Colonic mucosa (tissue), 4 donors: ENCODE measurements at places on chromosomes 4 and X. TPM values are rescaled to one million over a fixed set of nuclear protein-coding genes. Genes with fewer than 3 reads are reported as not detected.

DNA sequence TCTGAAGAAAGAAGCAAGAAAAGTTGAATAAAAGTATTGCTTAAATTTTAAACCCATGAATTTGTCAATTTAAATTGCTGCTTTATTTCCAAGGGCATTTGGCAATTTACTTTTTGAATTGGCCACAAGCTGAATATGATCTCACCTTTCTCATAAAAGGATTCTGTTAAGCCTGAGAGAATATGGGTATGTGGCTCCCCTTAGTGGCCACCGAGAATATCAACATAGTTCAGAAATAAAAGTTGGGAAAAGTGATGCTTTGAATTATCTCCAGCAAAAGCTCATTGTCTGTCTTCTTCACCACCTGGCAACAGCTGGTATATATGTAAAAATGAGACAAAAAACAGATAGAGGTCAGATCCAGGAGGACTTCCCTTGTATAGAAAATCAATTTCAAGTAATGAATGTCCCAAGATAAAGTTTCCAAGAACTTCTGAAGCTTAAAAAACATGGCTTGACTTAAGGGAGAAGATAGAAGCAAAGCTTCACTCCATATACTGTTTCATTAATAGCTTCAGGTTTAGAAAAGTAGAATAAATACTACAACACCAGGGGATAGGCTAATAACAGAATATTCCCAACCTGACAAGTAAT is 290.7 kb upstream of the FAM241A start:
- peak; percentile 20 for DNase-seq

DNA sequence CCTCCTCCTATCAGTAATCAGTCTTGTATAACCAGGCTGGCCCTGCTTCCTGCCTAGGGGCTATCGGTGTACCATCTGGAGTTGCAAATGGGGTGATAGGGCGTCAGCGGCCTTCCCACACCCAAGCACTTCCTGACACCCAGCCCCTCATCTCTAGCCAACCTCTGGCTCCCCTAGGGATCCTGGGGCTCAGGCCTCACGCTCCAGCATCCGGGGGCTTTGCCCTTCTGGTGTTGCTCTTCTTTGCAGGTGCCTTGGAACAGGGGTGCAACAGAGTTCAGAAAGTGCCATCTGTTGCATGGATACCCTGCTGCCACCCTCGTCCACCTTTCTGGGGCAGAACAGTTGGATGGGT is 4.1 kb downstream of the IL9R start:
- no peak for DNase-seq

- DNase-seq, result peak; percentile 49
Measured at GRCh38 chr4:102352781-102353180, 7.5 kb upstream of the SLC39A8 start.

DNA sequence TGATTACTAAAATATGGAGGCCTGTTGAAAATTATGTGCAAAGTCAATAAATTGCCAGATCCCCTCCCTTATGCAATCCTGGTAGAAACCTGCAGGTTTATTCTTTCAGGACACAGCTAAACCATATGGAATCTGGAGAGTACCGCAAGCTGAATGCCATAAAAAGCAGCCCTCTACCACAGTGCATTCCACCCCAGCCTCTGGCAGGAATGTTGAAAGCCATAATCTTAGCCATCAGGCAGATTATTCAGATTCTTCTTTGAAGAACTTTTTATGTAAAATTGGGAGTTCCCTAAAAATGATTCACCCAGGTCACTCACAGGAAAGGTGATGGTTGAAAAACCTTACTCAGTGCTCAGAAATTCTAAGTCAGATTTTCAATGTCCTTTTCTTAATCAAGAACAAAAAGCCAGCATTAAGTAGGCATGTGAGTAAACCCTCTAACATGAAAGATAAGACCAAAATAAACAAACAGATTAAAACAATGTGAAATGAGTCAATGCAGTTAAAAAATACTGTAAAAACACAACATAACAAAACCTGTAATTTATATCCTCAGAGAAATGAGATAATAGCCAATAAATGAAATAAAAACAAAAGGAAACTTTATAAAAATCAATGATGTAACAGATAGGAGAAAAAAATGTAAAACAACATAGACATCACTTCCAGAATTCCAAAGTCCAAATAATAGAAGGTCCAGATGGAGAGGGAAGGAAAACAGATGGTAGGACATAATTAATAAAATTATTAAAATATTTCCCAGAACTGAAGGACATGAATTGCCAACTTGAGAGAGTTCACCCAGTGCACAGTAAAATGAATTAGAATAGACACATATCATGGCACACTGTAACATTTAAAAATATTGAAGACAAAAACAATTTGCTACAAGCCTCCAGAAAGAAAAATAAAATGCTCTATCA is 226.9 kb downstream of the FSTL5 start:
- DNase-seq, result no peak

Gene STS
- total RNA-seq, result 15.1 TPM

Gene LNX1
- total RNA-seq, result 9.7 TPM

Gene CXorf65
- total RNA-seq, result not detected
